ENCODE measurements at places on chromosomes 16 and 17.

DNA sequence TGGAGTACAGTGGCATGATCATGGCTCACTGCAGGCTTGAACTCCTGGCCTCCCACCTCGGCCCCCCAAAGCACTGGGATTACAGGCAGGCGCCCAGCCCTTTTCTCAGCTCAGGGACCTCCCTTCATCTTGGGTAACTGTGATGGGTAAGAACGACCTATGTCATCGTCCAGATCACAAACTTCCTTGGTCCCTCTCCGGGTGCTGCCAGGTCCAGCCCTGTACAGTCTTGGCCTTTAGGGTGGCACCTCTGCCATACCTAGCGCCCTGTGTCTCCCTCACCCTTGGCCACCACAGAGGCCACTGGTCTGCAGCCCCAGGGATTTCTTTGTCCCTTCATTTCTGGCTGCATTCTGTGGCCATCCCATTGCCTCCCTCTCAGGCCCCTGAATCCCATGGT is 29.7 kb upstream of the ZFP90 start:
- DNase-seq, result no peak

- DNase-seq, result no peak
Measured at GRCh38 chr16:58885528-58886170, 151.5 kb upstream of the GOT2 start.

GRCh38 chr17:31428111-31428510 is 36.6 kb downstream of the RAB11FIP4 start:
- no peak for DNase-seq

GRCh38 chr16:86834451-86835035 is 256.2 kb downstream of the FOXL1 start:
- DNase-seq, result no peak

- DNase-seq, result peak; percentile 73
Measured at GRCh38 chr17:40598619-40599467, 33.6 kb upstream of the CCR7 start.

DNA sequence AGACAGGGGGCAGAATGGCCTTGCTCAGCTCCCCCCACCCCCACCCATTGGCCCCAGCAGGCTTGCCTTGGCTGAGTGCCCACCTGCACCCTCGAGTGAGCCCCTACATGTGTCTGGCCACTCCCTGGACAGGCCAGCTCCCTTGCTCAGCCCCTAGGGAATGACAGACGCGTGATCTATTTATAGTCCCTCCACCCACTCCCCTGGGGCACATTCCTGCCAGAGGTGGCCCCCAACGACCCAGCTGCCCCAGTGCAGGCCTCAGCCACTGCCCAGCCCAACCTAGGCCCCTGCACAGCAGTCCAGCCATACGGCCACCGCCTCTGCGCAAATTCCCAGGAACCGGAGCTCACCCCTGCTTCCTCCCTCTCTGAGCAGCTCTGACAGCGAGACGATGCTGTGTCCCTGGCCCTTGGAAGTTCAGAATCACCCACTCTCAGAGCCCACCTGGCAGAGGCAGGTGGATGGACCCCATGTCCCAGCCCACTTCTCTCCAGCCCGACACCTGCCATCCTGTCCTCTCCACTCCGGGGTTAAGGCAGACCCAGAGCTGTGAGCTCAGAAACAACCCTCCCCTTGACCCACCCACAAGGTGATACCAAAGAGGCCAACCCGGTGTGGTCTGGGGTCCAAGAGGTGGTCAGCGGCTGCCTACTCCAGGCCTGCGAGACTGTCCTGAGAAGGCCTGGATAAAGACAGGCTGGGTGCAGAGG is 11.5 kb upstream of the P2RX1 start:
- no peak for DNase-seq

DNA sequence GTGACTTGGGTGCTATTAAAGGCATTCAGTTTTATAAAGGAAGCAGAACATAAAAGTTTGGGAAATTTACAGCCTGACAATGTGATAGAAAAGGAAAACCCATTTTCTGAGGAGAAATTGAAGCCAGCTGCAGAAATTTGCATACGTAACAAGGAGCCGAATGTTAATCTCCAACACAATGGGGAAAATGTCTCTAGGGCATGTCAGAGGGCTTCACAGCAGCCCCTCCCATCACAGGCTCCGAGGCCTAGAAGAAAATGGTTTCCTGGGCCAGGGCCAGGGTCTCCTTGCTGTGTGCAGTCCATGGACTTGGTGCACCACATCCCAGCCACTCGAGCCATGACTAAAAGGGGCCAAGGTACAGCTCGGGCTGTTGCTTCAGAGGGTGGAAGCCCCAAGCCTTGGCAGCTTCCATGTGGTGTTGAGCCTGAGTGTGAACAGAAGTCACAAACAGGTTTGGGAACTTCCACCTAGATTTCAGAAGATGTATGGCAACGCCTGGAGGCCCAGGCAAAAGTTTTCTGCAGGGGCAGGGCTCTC is 23.9 kb upstream of the TOM1L1 start:
- DNase-seq, result no peak

DNA sequence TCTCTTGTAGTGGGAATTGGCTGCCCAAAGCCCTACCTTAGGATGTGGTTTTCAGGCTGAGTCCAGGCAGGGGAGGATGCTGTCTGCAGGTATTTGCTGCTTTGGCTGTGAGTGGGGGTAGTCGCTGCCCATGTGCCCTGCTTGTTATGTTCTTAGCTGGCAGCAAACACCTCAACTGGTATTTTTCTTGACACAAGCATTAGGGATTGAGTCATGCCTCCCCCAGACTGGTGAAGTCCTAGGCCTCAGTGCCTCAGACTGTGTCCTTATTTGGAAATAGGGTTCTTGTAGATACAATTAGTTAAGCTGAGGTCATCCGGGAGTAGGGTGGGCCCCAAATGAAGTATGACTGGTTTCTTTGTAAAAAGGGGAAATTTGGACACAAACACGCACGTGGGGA is 808.3 kb upstream of the EEF2KMT start:
- DNase-seq, result no peak

- no peak for DNase-seq
Measured at GRCh38 chr17:47622180-47622549, 27.6 kb upstream of the KPNB1 start.

DNA sequence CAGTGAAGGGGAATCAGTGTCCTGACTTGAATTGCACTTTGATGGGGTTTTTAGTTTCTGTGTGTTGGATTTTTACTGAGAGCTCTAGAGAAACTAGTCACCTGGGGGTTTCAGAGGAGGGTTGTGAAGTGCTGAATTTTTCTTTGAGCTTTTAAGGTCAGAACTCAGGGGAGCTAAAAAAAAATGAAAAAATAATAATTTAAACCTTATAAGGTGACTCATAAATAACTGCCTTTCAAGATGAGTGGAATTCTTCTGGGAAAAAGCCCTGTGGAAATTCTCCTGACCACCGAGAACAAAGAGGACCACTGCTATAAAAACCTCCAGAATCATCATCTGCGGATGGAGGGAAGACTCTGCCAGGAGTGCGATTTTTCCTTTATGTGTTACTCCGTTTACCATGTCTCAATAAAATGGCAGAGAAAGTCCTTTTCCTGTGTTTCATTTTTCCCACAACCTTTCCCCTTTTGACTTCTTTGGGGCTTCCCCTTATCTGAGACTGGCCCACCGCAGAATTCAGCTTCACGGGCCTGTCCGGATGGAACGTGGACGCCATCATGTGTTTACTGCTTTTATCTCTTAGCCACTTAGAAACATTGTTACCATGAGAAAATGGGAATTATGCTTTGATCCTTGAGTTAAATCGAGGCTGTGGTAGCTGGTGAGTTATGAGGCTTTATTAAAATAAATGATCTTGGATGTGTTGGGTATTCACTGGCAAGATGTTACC is 39.7 kb downstream of the RPTOR start:
- DNase-seq, result no peak

- DNase-seq, result peak; percentile 36
Measured at GRCh38 chr17:78993241-78993956, 13.7 kb upstream of the LGALS3BP start.

DNA sequence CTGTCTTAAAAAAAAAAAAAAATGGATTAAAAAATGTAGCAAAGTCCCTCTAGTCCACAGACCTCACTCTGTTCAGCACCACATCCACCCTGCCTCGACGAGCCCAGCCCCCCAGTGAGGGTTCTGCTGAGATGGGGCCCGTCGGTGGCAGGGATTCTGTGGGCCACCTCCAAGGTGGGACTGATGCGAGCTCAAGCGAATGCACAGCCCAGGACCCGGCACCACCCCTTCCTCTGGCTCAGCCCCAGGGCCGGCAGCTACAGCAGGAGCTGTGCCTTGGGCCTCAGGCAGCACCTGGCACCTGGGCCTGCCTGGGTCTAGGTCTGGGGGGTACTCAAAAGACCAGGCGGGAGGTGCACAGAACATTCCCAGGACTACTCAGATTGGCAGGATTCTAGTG is 59.5 kb downstream of the ZNF778 start:
- no peak for DNase-seq

DNA sequence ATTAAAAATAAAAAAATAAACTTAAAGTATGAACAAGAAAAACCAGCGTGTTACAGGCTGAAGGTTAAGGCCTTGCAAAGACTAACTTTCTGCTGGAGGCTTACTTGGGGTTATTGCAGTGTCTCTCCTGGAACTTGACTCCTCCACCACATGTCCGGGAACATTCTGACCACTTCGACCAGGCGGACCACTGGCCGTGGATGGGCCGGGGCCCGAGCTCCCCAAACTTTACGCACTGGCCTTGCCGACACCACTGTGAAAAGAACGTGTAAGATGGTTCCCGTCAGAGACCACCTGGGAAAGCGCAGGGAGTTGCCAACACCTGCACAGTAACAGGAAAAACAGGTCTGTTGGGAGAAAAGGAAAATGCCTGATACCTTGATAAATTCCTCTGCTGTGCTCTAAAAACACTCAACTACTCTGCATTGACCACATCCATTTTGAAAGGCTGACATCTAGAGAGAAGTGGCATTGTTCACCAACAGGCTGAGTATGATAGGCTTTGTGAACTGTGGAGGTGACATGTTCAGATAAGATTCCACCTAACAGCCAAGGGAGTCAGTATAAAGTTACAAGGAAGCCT is 99.1 kb downstream of the ADAMTS18 start:
- no peak for DNase-seq

DNA sequence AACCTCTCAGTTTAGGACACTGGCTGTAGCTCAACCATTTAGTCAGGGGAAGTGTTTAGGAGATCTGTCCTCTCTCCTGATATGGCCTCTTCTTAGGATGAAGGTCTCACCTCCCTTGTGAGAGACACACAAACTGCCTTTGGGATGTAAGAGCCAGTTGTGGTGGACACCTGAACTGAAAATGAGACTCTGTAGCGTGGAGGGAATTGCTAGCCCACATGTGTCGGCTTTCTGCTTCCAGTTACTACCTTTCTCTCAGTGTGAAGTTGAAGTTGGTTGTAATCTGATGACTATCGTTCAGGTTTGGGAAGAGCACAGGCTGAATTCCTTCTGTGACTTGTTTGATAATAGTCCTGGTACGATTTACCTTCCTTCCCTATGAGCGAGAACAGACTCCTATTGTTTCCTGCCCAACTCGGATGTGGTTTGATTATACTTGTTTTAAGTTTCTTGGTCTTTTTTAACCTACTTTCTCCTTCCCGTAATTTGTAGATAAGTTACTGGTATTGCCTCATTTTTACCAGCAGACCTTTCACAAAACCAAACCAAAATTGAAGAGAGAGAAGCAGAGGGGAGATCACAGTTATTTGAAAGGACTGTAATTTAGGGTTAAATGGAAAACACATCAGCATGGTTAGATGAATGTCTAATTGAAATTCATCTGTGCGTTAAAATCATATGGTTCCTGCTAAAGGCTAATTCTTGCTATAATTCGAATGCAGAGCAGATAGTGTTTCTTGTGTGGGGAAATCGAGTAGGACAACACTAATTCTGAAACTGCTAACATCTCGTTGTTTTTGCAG is 43.2 kb downstream of the CLEC16A start:
- DNase-seq, result no peak

GRCh38 chr17:64205804-64206203 is 57.3 kb downstream of the TEX2 start:
- DNase-seq, result no peak

DNA sequence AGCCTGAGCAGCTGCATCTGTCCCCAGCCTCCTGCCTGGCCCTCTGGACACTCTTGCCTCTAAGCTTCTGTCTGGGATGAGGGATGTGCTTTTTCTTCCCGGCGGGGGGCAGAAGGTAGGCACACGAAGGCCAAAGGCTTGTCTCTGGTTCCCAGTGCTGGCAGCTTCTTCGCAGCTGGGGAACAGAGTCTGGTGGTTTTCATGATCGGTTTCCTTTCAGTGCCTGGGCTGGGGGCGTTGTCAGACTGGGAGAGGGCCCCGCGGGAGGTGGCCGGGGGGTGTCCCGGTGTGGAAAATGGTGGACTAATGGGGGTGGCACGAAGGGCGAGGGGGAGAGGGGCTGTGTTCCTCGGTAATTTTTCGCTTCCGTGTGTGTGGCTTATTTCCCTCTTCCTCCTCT is 988 bp downstream of the RAP1GAP2 start:
- DNase-seq, result no peak

- no peak for DNase-seq
Measured at GRCh38 chr16:19196871-19197270, 28.8 kb downstream of the SYT17 start.

GRCh38 chr16:77943801-77944200 is 78.5 kb upstream of the CLEC3A start:
- DNase-seq, result no peak

DNA sequence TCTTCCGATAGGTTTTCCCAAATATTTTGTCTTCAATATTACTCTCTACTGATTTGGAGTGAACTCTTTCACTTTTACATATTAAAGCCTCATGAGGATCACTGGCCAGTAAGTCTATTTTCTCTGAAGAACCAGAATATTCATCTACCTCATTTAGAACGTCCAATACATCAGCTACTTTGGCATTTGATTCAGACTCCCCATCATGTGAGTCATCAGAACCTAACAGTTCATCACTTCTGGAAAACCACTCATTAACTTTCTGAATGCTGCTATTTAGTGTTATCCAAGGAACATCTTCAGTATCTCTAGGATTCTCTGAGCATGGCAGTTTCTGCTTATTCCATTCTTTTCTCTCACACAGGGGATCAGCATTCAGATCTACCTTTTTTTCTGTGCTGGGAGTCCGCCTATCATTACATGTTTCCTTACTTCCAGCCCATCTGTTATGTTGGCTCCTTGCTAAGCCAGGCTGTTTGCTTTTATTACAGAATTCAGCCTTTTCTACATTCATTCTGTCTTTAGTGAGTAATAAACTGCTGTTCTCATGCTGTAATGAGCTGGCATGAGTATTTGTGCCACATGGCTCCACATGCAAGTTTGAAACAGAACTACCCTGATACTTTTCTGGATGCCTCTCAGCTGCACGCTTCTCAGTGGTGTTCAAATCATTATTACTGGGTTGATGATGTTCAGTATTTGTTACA is 30.9 kb downstream of the BRCA1 start:
- DNase-seq, result no peak

GRCh38 chr17:28712032-28712704 is 480 bp upstream of the PROCA1 start:
- DNase-seq, result peak; percentile 62

DNA sequence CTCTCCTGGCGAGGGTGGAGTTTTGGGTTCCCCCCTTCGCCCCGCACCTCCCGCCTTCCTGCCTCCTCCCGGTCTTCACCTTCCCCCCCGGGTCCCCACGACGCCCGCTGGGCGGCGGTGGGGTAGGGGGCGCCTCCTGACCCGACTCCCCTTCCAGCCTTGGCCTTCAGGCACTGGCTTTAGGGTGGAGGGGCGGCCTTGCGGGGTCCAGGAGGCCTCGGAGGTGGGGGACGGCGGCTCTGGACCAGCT is 2.4 kb downstream of the SLC16A3 start:
- no peak for DNase-seq

- DNase-seq, result peak; percentile 84
Measured at GRCh38 chr17:48593840-48594537, 410 bp upstream of the HOXB5 start.

GRCh38 chr17:16934836-16935235 is 37.1 kb downstream of the TNFRSF13B start:
- DNase-seq, result no peak

GRCh38 chr16:89358030-89359005 is 132.0 kb downstream of the ANKRD11 start:
- no peak for DNase-seq

- DNase-seq, result no peak
Measured at GRCh38 chr17:50049636-50050035, 6.3 kb upstream of the ITGA3 start.
